Uterus (tissue), 4 donors: ENCODE measurements at places on chromosomes 5 and 9.

GRCh38 chr9:1515557-1515956 is 465.4 kb downstream of the DMRT2 start:
- no peak for DNase-seq

GRCh38 chr9:37916471-37917312 is 12.8 kb upstream of the SLC25A51 start:
- DNase-seq, result no peak

- no peak for DNase-seq
Observed at GRCh38 chr5:76715486-76715735, 515 bp upstream of the F2R start.

DNA sequence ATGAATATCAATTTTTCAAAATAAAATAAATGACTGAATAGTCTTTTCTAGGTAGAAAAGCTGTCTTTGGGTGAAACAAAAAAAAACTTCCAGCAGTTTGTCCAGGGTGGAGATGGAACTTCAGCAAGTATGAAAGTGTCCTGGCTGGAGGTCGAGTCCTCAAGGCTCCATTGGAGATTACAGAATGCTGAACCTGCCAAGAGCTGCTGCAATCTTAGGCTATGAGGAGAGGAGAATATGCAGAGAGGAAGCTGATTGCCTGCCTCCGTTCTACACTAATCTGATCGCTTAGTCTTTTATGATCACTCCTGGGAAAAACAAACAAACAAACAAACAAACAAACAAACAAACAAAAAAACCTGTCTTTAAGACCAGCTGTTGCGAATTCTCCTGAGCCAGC is 50.6 kb downstream of the NREP start:
- DNase-seq, result no peak

DNA sequence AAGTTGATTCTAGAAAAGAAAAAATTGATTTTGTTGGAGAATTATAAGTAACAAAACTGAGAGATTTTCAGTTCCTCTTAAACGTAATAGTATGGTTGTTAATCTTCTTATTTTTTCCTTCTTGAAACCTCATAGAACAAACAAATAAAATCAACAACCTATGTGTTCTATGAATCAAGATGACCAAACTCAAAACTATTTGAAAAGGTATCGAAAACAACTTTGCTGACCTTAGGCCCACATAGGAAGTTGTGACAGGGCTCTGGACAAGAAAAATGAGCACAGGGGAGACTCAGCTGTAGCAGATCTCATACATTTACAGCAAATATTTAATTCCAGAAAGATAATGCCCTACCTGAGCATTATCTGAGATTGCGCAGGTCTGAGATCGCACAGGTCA is 169.4 kb upstream of the CCNH start:
- DNase-seq, result no peak
